ENCODE measurements at places on chromosomes 2 and 18. TPM values are rescaled to one million over a fixed set of nuclear protein-coding genes. Genes with fewer than 3 reads are reported as not detected.
A peak's percentile ranks its signal among the peaks of the same experiment; 100 is the strongest.

GRCh38 chr2:204312105-204312504 is 233.2 kb upstream of the PARD3B start:
- DNase-seq: no peak
- peaks cover 2% of the 10 kb centered on the region for H3K4me1 ChIP-seq
- no peak overlapping the region for H3K27ac ChIP-seq
- H3K36me3 ChIP-seq: no peaks in the 10 kb centered on the region

DNA sequence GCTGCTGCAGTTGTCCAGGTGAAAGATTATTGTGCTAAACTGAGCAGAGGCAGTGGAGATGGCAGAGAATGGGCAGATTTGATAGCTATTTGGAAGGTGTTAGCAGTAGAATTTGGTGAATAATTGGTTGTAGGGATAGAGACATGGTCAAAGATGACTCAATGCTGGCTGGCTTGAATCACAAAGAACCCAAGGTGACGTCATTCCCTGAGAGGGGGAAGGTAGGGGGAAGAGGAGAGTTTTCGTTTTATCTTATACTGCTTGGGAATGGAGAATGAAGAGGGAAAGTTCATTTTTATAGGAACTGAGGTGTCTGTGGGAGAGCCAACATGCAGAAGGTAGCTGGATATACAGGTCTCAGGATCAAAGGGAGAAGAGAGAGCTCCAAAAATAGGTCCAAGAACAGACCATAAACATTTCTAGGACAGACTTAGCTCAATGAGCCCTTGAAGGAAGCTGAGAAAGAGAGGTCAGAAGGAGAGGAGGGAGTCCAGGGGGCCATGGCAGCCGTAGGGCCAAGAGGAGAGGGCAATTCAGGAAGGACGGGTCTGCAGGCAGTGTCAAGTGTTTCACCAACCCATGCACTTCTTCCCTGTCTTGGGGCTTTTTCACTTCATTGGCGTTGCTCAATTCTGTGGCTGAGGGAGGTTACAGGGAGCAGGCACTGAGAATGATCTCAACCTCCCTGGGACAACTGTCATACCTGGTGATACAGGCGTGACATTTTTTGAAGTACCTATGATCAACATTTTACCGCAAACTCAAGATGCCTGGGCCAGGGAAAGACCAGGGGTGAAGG is 281.3 kb downstream of the TDRD15 start:
- no peaks in the 10 kb centered on the region for H3K4me1 ChIP-seq
- no peak overlapping the region for H3K27ac ChIP-seq
- no peak overlapping the region for H3K4me3 ChIP-seq
- H3K36me3 ChIP-seq: no peaks in the 10 kb centered on the region
- DNase-seq: no peak

DNA sequence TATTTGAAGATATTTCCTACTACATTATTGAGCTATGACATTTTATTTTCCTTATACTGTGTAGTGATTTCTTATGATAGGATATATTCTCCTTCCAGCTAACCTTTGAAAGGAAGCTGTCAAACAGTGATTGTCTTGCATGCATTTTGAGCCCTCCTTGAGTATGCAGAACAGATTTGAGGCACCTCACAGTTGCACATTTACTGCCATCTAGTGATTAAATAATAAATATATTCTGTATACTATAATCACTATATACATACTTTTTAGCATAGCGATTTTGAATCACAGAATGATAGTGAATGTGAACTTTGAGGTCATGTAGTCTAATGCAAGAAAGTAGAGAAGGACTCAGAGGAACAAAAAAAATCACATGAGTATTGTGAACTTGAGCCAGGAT is 268.4 kb upstream of the CDH19 start:
- no peak overlapping the region for H3K4me3 ChIP-seq
- H3K36me3 ChIP-seq: no peaks in the 10 kb centered on the region
- peak; percentile 37 for DNase-seq
- no peak overlapping the region for H3K27ac ChIP-seq

DNA sequence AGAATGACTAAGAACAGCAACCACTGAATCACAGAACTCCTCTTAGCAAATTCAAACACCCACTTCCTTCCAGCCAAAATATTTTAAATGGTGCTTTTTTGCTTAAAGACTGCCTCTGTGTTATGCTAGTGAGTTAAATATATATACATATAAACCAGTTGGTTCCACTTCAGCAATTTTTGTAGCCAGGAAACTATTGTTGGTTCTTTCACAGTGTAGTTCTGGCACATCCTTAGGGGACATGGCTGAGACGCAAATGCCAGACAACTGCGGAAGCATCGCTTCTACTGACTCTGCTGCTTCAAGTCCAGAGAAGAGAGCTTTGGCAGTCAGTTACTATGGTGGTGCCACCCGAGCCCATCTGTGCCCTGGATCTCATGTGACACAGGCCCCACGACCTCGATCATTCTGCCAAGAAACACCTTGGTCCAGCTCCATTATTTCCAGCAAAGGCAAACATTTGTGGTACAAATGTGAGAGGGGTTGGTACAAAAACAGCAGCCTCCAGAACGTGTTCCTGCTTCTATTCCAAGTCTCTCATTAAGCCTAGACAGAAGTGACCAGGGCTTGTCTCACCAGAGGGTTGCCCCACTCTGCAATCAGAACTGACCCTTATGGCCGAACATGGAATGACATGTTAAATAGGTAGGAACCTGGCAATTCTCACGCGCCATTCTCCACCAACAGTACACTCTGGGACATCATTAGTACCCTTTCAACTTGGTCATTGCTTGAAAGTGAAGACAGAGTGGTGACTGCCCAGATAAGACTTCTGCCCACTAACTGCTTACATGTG is 117.8 kb upstream of the NRP2 start:
- H3K4me3 ChIP-seq: no peak overlapping the region
- no peaks in the 10 kb centered on the region for H3K36me3 ChIP-seq
- no peaks in the 10 kb centered on the region for H3K27me3 ChIP-seq
- DNase-seq: no peak

- H3K4me3 ChIP-seq: no peak overlapping the region
- DNase-seq: no peak
- H3K27me3 ChIP-seq: no peaks in the 10 kb centered on the region
- no peak overlapping the region for H3K27ac ChIP-seq
- no peaks in the 10 kb centered on the region for H3K36me3 ChIP-seq
These were observed 1088.1 kb downstream of the TSN start for GRCh38 chr2:122843503-122843902.

DNA sequence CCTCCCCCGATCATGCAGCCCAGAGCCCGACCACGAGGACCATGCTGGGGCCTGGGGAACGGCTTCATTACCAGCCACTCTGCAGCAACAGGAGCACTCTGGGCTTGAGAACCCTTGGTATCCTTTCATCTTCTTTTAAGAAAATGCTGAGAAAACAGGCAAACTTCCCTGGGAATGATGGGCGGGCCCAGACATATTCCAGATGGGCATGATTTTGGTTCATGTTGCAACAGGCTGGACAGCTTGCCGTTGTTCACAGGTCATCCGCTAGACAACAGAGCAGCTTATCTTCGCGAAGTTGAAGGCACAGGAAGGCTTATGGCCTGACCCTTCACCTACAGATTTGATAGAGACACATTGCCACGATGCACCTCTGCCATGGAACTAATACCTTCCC is 121.0 kb downstream of the KLHL29 start:
- H3K4me1 ChIP-seq: no peaks in the 10 kb centered on the region
- H3K36me3 ChIP-seq: no peaks in the 10 kb centered on the region
- H3K27ac ChIP-seq: no peak overlapping the region
- no peak overlapping the region for H3K4me3 ChIP-seq
- no peak for DNase-seq

DNA sequence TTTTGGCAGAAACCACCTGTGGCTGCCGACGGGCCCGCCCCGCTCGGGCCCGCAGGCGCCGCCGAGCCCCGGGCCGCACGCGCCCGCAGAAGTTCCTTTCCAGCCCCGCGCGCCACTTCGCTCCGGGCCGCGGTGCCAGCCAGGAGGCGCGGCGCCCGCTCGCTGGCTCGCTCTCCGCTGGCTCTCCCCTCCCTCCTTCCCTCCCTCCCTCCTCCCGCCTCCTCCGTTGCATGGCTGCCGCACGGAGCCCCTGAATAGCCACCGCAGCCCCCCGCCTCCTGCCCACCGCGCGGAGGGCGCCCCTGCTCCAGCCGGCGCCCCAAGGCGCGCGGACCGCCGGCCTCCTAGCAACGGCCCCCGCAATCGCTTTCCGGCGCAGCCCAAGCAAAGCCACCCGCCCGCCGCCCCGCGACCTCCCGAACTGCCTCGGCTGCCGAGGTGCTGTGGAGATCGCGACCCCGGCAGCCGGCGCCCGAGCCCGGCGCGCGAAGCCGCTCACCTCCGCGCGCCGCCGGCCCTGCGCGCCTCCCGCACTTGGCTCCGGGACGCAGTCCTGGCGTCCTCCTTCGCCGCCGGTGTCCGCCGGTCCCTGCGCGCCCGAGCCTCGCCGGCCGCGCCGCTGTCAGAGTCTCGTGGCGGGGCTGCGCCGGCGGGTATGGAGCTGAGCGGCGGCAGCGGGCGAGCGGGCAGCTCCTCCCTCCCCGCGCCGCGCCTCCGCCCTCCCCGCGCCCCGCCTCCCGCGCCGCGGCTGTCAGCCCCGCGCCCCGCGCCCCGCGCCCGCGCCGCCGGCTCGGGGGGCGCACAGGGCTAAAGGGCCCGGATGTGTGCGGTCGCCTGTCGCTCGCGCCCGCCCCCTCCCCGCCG is at the start of gene ZBTB7C:
Gene ZBTB7C, minus strand, starts transcription at position 657 of the 864 bp plus-strand sequence.
- peak within 1 kb of the TSS; percentile 0 for H3K27ac ChIP-seq
- no peaks in the 10 kb centered on the region for H3K4me1 ChIP-seq
- peaks cover 16% of the 10 kb centered on the region for H3K27me3 ChIP-seq
- peak within 1 kb of the TSS; percentile 54 for H3K4me3 ChIP-seq

- H3K27me3 ChIP-seq: no peaks in the 10 kb centered on the region
- H3K4me3 ChIP-seq: no peak overlapping the region
- peaks cover 12% of the 10 kb centered on the region for H3K36me3 ChIP-seq
- no peak overlapping the region for H3K27ac ChIP-seq
- DNase-seq: no peak
- no peaks in the 10 kb centered on the region for H3K4me1 ChIP-seq
These were observed 30.6 kb downstream of the PIKFYVE start for GRCh38 chr2:208296610-208297009.

DNA sequence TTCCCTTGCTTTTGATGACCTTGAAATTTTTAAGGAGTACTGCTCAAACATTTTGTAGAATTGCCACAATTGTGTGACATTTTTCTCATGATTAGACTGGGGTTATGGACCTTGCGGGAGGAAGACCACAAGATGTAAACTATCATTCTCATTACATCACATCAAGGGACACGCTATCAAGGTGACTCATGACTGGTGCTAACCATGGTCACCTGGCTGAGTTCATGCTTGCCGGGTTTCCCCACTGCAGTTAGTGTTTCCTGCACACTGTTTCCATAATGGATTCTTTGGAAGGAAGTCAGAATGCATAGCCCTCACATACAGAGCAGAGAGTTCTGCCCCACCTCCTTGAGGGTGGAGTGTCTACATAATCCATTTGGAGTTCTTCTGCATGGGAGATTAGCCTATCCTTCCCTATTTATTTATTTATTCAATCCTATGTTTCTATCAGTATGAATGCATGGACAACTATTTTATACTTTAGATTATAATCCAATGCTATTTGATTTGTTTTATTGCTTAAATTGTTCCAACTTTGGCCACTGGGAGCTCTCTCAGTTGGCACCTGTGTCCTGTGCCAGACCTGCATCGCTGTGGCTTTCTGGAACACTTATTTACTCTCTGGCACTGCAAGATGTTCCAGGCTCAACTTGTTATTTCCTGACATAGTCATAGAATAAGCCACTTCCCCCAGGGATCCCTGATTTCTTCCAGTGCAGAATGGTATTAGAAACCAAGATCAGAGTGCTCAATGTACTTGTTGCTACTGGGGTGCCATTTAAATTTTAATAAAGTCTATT is 6.0 kb downstream of the MC2R start:
- DNase-seq: no peak
- H3K4me1 ChIP-seq: no peaks in the 10 kb centered on the region
- H3K27ac ChIP-seq: no peak overlapping the region
- no peak overlapping the region for H3K4me3 ChIP-seq
- H3K27me3 ChIP-seq: no peaks in the 10 kb centered on the region
- H3K36me3 ChIP-seq: no peaks in the 10 kb centered on the region

- H3K36me3 ChIP-seq: no peaks in the 10 kb centered on the region
- no peak overlapping the region for H3K27ac ChIP-seq
- H3K4me1 ChIP-seq: no peaks in the 10 kb centered on the region
- no peaks in the 10 kb centered on the region for H3K27me3 ChIP-seq
- no peak overlapping the region for H3K4me3 ChIP-seq
- no peak for DNase-seq
These were observed 231.5 kb upstream of the SPRED2 start for GRCh38 chr2:65663831-65664407.

DNA sequence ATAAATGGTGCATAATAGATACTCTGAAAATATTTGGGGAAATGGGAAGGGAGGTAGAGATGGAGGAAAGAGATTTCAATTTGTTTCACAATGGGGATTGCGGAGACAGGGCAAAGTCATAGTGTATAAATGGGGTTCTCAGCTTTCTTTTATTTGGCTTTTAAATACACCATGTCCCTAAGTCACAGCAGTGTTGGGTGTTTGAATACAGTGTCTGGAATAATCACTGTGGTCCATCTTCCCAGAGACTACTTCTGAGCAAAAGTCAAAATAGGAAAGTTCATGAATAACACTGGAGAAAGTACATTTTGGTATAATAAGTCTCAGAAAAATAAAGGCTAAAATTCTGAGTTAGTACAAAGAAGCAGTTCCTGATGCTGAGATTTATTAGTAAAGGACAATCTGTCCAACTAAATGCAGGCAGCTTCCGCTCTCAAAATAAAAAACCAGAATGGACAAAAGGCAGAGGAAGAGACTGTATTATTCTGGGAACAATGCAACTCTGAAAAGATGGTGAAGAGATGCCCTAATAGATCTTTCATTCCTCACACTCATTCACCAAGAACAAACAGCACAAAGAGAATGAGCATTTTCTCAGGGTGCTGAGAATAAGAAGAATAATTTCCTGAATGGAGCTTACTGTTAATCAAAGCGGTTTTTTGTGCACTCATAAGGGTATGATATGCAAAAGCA is 295.4 kb upstream of the PIK3C3 start:
- H3K4me1 ChIP-seq: no peaks in the 10 kb centered on the region
- H3K27me3 ChIP-seq: no peaks in the 10 kb centered on the region
- DNase-seq: no peak
- no peak overlapping the region for H3K4me3 ChIP-seq
- H3K36me3 ChIP-seq: no peaks in the 10 kb centered on the region
- H3K27ac ChIP-seq: no peak overlapping the region

- no peaks in the 10 kb centered on the region for H3K27me3 ChIP-seq
- H3K4me3 ChIP-seq: no peak overlapping the region
- no peaks in the 10 kb centered on the region for H3K36me3 ChIP-seq
- no peak overlapping the region for H3K27ac ChIP-seq
These were observed 133.4 kb downstream of the KCTD1 start for GRCh38 chr18:26414901-26415440.

DNA sequence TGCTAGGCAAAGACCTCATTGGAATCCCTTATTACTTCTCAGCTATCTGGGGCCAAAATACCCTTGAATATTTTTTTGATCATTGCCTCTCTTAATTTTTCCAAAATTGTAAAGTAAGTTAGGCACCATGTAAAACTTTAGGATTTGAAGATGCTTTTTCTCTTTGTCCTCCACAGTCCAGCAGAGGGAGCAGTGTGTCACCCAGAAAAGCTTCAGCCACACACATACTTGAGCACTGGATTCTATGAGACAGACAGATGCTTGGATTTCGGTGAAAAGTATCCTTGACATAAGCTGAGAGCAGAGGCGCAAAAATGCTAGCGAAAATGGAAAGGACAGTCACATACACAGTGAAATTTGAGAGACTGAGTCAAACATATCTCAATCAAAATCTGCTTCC is 74.7 kb upstream of the KCNJ3 start:
- no peaks in the 10 kb centered on the region for H3K36me3 ChIP-seq
- H3K4me1 ChIP-seq: no peaks in the 10 kb centered on the region
- no peak overlapping the region for H3K4me3 ChIP-seq
- no peak for DNase-seq
- H3K27me3 ChIP-seq: no peaks in the 10 kb centered on the region

The IL1F10 gene
- total RNA-seq: not detected

The CRYBA2 gene
- not detected for total RNA-seq

The PRKAG3 gene
- not detected for total RNA-seq

The MAP2 gene
- 11.4 TPM for total RNA-seq
